ENCODE measurements at places on chromosomes 4 and X.

GRCh38 chr4:82620126-82620735 is 58.4 kb upstream of the TMEM150C start:
- DNase-seq = no peak

DNA sequence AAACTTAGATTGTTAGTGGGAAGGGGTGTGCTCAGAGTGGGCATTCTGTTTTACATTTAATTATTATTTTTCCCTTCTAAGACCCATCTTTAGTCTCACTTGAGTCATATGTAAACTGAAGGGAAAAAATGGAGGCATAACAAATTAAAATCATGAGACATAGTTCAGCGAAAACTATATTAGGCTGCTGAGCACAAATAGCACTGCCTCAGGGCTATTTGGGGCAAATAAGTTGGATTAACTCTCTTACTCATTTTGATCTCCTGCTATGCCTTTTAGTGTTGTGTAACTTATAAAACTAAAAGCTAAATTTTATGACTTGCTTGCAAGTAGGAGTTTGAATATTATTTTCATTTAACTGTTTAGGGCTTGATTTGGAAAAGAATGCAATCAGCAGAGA is 1329.2 kb upstream of the PCDH7 start:
- DNase-seq = no peak

GRCh38 chr4:93870876-93871458 is 42.4 kb downstream of the ATOH1 start:
- DNase-seq = no peak

- DNase-seq = no peak
These were observed 15.2 kb downstream of the ADRA2C start for GRCh38 chr4:3781193-3781886.

DNA sequence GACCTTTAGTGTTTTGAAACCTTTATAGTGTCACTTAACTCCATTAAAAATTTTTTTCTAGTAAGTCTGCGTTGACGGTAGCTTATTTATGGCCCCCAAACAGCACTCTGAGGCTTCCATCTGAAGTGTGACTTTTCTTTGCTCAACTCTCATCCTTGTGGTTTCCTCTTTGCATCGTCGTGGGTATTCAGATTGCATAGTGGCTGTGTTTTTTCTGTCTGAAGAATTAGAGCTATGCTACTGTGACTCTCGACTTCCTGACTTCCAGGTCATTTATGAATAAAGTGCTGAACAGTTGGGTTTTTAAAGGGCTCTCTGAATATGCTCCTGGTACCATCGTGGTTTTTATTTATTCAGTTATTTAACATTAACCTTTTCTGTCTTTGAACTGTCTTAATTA is 44.9 kb downstream of the JADE1 start:
- DNase-seq = no peak

Measured in DMS153 (cell line).